ENCODE measurements at places on chromosomes 12 and 14.

- no peak for DNase-seq
These were observed 7.0 kb downstream of the CORO1C start for GRCh38 chr12:108724054-108724889.

DNA sequence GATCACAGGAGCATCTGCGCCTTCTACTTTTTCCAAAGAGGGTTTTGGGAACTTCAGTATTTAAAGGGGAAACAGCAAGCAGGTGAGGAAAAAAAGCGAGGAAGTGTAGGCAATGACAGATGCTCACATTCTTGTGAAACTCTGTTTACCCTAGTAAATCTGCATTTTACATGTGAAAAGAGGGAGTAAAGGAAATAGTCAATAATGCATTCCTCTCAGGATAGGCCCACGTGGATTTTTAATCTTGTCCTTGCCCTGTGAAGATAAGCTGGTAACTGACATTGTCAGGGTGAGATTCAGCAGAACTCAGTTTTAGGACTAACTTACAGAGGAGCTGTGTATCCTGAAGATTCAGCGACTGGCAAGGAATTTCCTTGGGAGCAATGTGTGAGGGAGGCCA is 1119.2 kb upstream of the TMEM132C start:
- no peak for DNase-seq

DNA sequence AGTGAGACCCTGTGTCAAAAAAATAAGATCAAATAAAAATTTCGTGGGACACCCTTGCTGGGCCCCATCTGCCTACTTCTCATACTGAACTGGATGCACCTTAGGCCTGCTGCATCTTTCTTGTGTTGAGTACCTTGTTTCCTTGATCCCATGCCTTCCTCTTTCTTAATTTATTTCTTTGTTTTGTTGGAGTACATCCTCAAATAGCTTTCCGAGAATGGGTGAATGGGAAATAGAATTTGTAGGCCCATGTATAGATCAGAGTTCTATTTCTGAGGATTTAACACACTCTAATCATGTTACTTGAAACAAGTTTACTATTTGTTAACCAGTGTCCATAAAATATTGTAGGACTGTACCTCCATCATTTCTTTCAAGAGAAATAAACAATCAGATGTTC is 23.6 kb downstream of the KCNMB4 start:
- no peak for DNase-seq

DNA sequence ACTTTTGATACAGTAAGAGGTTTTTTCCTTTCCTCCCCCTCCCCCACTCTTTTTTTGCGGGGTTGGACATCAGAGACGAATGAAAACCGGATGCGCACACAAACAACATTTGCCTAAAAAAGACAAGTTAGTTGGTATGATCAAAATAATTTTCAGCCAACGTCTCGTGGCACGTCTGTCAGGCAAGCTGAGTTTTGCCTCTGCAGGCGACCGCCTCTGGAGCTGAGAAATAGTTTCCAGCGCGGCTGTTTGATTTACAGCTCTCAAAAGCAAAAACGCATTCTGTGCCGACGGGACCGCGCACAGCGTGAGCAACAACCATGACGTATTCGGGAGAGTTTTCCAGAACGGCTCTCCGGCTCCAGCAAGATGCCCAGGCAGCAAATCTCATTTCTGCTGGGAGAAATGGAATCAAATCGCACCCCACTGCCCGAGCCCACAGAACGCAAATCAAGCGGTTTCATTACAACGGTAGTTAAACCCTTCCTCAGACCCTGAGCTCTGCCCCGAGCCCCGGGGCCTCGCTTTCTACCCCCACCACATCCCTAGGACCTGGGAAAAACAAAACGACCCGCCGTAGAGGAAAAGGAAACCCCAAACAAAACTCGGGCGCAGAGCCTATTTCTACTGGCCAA is 14.2 kb upstream of the CALM1 start:
- peak; percentile 55 for DNase-seq

- DNase-seq, result no peak
These were observed 37.9 kb downstream of the KCTD10 start for GRCh38 chr12:109439181-109439580.

GRCh38 chr14:74604157-74604556 is 7.9 kb downstream of the LTBP2 start:
- no peak for DNase-seq

GRCh38 chr12:25284024-25284423 is 33.3 kb upstream of the KRAS start:
- DNase-seq, result no peak

DNA sequence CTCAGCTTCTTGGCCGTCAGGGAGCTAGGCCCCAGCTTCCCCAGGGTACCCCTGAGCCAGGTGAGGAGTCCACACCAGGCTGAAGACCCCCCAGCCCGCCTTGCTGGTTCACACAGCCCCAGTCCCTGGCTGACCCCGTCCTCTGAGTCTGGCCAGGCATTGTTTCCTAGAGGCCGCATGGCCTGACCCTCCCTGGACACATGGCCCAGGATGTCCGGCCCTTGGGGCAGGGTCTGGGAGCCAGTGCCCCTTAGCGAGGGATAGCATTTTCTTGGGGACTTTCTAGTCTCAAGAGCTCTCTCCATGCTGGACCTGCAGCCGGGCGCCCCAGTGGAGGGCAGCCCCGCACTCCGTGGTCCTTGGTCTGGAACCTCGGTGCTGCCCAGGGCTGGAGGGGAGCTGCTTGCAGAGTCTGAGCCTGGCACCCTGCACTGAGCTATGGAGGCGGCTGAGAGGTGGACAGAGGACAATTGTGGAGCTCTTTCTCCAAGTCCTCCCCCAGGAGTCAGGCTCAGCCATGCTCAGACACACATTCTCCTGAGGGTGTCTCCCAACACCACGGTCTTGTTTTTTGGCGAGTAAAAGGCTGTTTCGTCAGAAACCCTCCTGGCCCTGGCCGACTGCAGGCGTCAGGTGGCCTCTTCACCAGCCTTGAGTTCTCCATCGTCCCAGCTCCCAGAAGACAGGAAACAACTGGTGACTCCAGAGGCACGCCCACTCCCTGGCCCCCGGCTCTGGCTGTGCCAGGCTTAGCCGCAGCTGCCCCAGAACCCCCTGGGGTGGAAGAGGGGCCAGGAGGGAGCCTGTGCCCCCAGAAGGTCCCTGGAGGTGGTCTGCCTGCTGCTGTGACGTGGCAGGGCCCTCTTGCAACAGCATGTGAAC is 17.6 kb upstream of the CRIP2 start:
- no peak for DNase-seq

DNA sequence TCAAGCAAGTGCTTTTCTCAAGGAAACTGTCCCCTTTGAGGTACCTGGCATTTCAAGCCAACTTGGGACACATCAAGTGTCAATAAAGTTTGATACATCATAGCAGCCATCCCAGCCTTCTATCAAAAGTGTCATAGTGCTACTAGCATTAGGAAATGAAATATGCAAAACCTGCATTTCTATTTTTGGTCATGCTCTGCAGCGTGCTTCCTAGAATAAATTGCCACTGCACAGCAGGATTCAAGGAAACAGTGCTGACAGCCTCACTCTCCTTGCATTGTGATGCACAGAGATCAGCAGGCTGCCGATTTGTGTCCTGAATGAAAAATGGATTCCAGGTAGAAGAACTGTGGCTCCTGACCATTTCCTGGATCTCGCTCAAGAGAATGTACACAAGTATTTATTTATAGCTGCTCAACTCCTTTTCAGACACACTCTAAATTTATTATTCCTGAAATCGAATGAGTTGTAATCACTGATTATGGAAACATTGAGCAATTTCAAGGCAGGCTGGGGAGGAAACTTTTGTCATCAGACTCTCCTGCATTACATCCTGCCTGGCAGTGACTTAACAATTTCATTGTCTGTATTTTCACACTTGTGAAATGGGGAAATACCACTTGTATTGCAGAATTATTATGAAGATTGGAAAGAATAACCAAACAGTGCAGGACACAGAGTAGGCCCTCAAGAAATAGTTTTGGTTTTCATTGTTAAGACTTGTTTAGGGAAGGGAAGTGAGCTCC is 120.9 kb downstream of the SLC38A6 start:
- DNase-seq, result no peak

- no peak for DNase-seq
These were observed 19.2 kb upstream of the CACNA2D4 start for GRCh38 chr12:1937481-1938224.

DNA sequence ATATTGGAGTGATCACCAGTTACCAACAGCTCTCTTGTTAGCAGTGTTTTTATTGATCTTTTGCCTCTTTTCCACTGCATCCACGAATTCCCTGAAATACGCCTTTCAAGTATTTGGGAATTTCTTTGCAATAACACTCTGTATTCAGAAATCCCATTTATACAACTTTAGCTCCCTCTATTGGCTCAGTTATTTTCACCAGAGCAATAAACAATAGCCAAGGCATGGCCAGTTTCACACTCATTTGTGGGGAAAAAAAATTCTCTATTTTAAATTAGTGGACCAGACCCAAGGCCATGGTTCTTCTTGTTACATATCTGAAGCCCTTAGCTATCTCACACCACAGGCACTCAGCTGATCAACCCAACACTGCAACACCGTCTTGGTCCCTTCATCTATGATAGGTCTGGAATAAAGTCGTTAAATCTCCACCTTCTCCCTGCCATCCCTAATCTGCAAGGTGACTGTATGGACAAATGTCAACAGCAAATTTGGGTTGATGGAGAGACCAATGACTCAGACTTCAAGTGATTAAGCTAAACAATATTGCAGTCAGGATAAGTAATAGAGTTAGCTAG is 92.4 kb upstream of the TMEM260 start:
- no peak for DNase-seq

DNA sequence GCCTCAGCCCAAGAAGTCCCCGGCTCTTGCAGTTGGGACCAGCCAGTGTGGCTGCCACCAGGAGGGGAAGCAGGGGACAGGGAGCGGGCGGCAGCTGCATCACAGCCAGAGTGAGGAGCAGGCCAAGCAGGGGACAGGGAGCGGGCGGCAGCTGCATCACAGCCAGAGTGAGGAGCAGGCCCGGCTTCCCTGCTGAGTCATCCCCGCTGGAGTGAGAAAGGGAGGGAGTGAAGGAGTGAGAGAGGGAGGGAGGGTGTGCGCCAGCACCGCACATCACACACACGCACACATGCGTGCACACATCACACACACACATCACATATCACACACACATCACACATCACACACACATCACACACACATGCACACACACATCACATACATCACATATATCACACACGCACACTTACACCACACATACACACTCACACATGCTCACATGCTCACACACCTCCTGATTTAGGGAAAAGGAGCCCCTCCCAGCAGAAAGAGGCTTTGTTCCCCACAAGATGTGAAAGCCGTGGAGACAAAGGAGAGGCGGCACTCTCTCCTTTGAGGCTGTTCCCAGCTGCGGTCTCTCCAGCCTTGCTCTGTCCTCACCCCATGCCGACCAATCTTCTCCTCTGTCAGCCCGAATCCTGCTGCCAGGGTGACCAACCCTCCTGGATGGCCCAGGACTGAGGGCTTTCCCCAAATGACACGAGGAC is 16.7 kb upstream of the ZDHHC22 start:
- DNase-seq, result no peak

- no peak for DNase-seq
These were observed 52.1 kb downstream of the DUSP16 start for GRCh38 chr12:12510551-12510950.

- DNase-seq, result no peak
These were observed 6.5 kb downstream of the BHLHE41 start for GRCh38 chr12:26118308-26118707.

- no peak for DNase-seq
These were observed 34.5 kb downstream of the HMGA2 start for GRCh38 chr12:65858831-65859230.

GRCh38 chr14:75876530-75876929 is 105.3 kb downstream of the TGFB3 start:
- DNase-seq, result no peak

DNA sequence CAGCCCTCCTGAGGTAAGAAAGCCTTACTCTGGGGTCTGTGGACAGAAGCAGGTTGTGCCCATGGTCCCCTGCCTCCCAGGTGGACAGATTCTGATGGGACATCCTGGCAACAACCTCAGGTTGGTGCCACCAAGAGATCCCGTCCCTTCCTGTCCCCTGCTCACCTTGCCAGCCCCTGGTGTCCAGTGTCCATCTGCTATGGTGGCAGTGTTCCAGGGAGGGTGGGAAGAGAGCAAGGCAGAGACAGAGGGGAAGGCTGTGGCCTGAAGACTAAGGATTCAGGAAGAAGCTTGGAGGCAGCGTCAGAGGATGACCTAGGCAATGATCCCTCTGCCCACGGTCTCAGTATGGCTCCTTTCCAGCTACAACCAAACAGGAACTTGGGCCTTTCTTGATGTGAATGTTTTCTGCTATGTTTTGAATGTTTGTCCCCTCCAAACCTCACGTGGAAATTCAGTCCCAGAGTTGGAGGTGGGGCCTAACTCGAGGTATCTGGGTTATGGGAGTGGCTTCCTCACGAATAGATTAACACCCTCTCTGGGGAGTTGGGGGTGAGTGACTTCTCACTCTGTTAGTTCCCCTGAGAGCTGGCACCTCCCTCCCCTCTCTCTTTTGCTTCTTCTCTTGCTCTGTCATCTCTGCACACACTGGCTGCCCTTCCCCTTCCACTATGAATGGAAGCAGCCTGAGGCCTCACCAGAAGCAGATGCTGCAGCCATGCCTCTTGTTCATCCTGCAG is 26.9 kb downstream of the IQSEC3 start:
- no peak for DNase-seq

- DNase-seq, result no peak
These were observed 9.2 kb upstream of the CRIP2 start for GRCh38 chr14:105465209-105466031.

All from stimulated activated CD4-positive, alpha-beta T cell treated with anti-CD3 and anti-CD28 coated beads, Interleukin-12 subunit alpha, Interleukin-12 subunit beta, amount 100 ng/mL, for 24 hours (primary cell).